ENCODE measurements at places on chromosomes 5 and 9.

GRCh38 chr9:28518439-28518838 is 945.2 kb upstream of the C9orf72 start:
- DNase-seq: peak; percentile 0

GRCh38 chr5:81829242-81829641 is 78.3 kb upstream of the SSBP2 start:
- no peak for DNase-seq

- no peak for DNase-seq
These were observed 346 bp downstream of the ATOX1 start for GRCh38 chr5:151758141-151758429.

DNA sequence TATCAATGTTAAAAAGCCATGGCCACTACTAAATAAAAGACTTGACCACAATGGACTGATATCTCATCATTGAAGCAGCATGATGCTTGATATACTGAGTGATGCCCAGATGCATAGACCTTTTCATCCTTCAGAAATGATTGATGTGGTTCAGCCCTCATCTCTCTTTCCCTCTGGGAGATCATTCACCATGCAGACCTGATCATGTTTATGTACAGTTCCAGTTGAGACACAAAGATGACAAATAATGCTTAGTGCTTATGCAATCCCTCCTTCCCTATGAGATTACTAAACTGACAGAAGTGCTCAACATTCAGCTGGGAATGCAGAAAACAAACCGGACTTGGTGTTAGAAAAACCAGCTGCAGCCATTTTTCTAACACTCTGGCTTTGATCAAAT is 91.9 kb upstream of the TLR4 start:
- DNase-seq: no peak

DNA sequence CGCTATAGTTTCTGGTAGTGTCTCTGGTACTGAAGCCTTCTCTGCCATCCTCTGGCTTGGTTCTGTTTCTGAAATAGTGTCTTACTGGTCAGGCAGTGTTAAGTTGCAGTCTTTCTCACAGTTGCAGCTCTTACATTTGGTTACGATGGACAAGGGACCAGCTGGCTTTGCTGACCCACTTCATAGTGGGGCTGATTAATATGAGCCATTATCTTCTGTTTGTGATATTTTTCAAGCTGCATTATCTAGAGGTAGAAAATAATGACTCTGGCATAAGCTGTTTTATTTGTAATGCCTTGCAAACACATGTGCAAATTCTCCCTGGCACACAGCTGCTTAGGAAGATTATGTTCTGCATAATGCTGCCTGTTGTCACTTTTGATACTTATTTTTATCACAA is 199.1 kb downstream of the KDM4C start:
- DNase-seq: no peak

DNA sequence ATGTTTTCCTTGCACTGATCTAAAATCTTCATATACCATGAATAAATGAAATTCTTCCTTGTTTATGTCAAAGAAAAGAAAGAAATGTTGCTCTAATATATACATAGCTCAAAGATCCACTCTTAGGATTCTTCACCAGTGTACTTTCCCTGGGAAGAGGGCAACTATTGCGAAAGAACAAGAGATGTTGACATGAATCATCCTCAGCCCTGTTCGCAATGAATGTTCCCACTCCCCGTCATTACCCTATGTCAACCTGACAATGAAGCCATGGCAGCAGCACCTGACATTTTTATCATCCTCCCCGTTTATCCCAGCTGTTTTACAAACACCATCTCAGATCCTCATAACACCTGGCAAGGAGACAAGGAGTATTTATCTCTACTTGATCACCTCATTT is 409.1 kb upstream of the GRIA1 start:
- DNase-seq: peak; percentile 8

- peak; percentile 94 for DNase-seq
These were observed 336.8 kb downstream of the GLIS3 start for GRCh38 chr9:3962971-3963642.

GRCh38 chr9:124652615-124653393 is 118.3 kb downstream of the NR6A1 start:
- peak; percentile 91 for DNase-seq

- DNase-seq: peak; percentile 60
These were observed 48.4 kb downstream of the GPR21 start for GRCh38 chr9:123081824-123082223.

DNA sequence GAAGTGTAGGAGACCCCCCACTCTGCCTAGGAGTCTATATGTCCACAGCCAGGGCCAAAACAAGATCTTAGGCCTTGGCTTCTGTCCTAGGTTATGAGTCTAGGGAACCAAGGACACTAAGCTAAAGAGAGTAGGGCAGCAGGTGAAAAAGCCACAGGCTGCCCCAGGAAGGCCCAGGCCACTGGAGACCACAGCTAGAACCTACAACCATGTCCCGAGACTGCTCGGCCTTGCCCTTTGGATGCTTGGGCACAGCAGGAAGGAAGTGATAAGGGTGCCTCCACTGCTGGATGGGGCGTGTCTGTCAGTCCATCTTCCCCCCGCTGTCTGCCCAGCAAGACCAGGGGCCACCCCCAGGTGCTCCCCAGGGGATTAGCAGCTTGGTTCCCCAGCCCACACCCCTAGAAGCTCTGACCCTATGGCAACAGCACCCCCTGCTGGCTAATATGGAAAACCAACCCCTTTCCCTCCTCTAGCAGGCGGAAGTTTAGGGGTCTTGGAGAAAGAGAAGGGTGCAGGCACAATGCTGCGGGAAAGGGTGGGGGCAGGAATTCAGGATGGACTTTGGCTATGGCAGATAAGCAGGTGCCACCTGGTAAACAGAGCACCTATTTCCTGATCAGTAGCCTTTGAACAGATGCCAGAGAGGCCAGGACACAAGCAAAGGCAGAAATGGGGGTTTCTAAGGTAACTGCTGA is 10.5 kb upstream of the IRF1 start:
- DNase-seq: peak; percentile 62

- DNase-seq: no peak
These were observed 49.3 kb upstream of the SPTLC1 start for GRCh38 chr9:92164490-92164889.

GRCh38 chr5:61293071-61293470 is 39.0 kb upstream of the ZSWIM6 start:
- DNase-seq: no peak

GRCh38 chr5:163104464-163104863 is 332.9 kb upstream of the CCNG1 start:
- no peak for DNase-seq
